GM04503 (cell line): ENCODE measurements at places on chromosomes 7 and 10.

DNA sequence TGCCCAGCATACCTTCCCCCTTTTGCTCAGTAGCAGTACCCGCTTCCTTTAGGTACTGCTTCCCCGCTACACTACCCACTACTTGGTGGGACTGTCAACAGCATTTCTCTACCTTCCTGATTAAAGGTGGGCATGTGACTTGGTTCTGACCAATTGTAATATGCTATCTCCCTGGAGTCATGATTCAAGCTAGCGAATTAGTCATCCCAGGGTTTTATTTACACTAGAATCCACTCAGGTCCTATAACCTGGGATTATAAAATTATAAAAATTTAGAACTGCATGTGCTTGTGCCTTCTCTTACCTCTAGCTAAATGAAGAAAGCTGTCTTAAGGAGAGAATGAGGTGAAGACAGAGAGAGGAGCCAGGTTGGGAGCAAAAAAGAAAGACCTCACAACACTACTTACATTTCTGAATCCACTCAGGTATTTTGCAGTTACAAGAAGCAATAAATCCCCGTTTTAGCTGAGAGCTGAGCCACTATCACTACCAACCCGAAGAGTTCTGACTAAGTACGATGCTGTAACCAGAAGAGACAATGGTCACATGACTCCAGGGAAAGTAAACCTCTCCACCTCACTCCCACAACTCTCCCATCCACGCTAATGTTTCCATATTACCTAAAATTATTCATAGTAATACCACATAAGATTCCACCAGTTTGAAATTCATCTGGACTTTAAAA lies 9.7 kb downstream of the GBX1 start:
- DNase-seq, result no peak

GRCh38 chr7:17526621-17527020 lies 228.2 kb downstream of the AHR start:
- DNase-seq, result no peak

GRCh38 chr10:102644646-102645387 lies 538 bp downstream of the TRIM8 start:
- DNase-seq, result no peak

- no peak for DNase-seq
These were observed 72.7 kb downstream of the GCC1 start for GRCh38 chr7:127512663-127513062.

GRCh38 chr7:155660758-155661093 lies 16.3 kb downstream of the RBM33 start:
- DNase-seq, result no peak

- no peak for DNase-seq
These were observed 162.2 kb downstream of the SH3PXD2A start for GRCh38 chr10:103692952-103693811.

GRCh38 chr7:40551685-40552576 lies 417.1 kb downstream of the SUGCT start:
- DNase-seq, result no peak

DNA sequence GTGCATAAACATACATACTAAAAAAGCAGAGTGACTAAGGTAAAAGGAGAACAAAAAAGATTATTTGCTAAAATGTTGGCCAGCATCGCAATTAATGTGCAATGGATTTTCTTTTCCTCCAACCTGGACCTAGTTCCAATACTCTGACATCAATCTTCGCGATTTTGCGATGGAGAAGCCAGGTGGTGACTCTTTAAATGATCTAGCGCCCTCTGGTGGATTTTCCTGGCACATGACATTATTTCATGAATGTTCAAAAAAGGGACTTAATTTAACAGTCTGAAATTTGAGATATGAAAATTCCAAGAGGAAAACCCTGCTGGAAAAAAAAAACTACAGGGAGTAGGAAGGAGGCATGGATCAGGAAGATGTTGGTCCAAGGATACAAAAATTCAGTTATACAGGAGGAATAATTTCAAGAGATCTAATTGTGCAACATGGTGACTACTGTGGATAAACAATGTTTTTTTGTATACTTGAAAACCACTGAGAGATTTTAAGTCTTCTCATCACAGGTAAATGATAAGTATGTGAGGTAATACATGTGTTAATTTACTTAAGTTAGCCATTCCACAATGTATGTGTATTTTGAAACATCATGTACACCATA lies 4.3 kb upstream of the KCNMA1 start:
- DNase-seq, result no peak

DNA sequence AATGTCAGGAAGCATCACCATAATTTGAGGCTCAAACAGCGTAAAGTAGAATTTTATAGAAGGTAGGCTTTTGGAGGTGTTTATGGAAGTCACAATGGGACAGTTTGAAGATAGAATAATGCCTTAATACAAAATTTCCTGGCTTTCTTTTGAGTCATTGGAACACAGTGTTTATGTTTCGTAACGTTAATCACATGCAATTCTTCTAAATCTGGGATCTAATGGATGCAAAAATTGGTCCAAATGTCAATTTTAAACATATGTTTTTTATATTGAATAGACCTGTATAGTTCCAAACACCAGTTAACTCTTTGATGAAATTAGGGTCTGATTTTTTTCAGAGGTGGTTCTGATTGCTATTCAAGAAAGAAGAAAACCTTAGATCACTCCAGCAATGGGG lies 86.5 kb upstream of the HPS1 start:
- DNase-seq, result no peak

DNA sequence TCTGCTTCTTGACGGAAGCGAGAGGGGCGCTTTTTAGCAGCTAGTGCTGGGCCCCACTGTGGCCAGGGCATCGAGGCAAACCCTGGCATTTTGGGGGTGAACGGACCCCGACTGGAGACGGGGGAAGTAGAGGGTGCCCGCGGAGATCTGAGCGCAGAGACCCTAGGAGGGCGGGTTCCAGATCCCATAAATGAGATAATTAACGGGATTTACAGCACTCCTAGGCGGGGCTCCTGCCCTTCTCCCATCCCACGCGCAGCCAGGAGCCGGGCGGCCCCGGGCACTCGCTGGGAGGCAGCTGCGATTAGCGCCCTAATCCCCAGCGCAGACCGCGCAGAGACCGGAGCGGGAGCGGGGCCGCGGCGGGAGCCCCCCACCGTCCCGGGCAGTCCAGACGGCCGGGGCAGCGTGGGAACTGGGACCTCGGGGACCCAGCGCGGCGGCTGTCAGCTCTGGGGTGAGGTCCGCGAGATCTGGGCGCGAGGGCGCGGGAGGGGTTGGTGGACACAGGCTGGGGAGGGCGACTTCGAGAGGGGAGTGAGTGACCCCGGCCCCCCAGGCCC lies 735 bp downstream of the JCAD start:
- DNase-seq, result no peak

GRCh38 chr10:110009736-110010475 lies 2.1 kb downstream of the ADD3 start:
- no peak for DNase-seq

DNA sequence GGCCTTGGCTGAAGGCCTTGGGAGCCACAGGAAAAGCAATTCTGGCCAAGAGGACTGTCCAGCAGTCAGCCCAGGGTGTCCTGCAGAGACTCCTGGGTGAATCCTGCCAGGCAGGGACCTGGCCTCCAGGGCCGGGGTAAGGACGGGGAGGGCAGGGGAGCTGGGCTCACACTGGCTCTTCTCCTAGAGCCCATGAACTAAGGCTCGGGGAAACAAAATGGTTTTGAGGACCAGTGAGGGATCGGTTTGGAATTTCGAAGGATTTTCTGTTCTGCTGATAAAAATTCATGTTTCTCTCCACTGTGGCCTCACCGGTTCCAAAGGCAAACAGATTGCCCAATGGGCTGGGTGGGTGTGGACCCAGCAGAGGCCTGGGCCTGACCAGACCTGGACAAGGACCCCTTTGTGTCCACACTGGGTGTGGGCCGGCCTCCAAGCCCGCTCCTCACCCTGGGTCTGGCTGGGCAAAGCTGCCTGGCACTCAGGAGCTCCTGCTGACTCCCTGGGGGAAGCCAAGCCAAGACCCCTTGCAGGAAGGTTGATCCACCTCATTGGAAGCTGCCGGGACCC lies 27.3 kb downstream of the FAM20C start:
- DNase-seq, result no peak

- no peak for DNase-seq
These were observed 52.2 kb upstream of the MKI67 start for GRCh38 chr10:128178302-128178958.

- no peak for DNase-seq
These were observed 257 bp downstream of the WAC start for GRCh38 chr10:28533186-28533564.

DNA sequence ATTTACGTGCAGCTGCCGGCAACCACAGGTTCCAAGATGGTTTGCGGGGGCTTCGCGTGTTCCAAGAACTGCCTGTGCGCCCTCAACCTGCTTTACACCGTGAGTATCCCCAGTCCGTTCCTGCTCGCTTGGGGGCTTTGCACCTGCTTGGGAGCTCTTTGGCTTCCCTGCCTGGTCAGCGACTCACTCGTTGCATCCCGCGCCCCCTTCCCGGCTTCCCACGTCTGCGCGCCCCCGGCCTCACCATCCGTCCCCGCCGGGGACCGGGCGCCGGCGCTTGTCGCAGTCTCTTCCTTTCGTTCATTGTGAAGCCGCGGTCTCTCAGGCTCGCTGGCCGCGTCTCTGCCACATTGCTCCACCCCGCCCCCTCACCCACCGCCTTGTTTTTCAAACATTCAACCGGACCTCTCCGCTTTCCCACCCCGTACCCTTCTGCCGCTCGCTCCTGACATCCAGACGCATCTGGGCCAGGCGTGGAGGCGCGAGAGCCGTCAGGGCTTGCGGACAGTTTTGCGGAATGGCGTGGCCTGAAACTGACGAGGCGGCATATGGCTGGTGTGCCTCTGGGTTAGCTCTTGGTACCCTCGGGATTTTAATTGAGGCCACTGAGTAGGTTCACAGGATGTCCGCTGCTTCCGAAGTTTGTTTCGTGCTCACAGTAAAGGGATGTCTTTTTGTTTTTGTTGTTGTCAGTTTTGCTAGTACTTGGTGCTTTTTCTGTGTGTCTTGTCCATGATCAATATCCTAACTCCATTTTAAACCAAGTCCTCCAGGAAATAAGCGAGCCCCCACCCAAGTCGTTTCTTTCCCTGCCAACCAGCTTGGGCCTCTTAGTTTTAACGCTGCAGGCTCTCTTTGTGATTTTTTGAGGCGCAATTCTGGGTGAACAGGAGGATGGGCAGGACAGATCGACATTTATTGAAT lies 639 bp downstream of the TSPAN13 start:
- no peak for DNase-seq

DNA sequence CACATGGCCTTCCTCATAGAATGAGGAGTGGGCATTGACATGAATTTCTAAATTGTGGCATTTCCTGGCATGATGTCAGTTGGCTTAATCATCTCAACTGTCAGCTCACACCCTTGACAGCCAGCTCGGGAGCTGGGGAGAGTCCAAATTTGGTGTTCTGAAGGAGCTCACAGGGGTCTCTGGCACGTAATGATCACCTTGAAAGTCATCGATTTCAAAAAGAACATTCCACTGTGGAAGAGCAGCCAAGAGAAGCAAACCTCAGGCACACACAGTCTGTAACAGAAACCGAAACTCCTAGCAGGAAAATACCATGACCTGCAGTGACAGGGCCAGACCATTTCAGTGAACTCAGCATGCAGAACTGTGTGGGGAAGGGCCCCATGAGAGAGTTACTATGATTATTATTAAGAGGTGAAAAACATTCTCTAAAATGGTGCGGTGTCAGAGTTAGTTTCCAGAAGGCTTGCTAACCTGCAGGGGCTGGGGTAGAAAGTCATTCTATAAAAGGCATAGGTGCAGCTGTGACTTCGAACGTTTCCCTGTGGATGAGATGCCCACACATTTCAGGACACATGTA lies 26.4 kb upstream of the KLF6 start:
- no peak for DNase-seq

DNA sequence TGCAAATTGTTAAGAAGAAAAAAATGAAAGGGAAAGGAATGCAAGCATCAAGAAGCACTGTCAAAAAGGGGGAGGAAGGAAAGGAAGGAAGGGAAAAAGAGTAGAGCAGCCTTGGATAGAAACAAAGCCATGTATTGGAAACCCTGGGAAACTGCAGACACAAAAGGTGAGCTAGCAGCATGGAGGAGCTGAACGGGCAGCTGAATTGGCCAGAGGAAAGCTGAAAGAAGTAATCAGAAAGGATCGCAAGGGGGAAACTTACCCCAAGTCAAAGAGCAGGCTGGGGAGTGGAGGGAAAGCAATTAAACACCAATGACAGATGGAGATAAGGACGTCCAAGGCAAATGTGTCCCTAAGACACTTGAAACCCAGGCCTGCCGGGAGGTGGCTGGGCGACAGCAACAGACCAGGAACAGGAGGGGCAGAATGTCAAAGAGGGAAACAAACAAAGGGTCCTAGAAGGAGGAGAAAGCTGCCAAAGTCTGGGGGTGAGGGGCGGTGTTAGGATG lies 93.8 kb upstream of the SVIL start:
- no peak for DNase-seq

- peak; percentile 81 for DNase-seq
These were observed 68.1 kb downstream of the TNS3 start for GRCh38 chr7:47513741-47514241.

DNA sequence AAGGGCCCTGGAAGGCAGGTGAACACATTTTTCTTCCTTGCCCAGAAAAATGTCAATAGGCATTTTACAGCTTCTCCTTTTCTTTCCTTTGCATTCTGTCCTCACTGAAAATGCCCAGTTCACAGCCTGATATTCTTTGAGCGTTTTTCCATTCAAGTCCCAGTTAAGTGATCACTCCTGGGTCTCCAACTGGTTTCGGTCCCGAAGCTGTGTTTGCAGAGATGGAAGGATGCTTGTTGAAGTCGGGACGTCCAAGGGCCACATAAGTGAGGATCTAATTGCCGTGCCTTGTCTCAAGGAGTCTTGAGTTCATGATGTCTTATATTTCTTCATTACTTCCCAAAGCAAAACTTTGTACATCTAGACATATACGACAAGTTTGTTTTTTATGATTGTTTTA lies 208.7 kb upstream of the PRKCQ start:
- no peak for DNase-seq
